Stimulated activated CD4-positive, alpha-beta T cell treated with anti-CD3 and anti-CD28 coated beads, Interleukin-1b, Interleukin-23, amount 100 ng/mL, for 1 hour (primary cell): ENCODE measurements at places on chromosomes 16 and 17.

- no peak for DNase-seq
Observed at GRCh38 chr17:76911299-76912017, 43.3 kb downstream of the MGAT5B start.

DNA sequence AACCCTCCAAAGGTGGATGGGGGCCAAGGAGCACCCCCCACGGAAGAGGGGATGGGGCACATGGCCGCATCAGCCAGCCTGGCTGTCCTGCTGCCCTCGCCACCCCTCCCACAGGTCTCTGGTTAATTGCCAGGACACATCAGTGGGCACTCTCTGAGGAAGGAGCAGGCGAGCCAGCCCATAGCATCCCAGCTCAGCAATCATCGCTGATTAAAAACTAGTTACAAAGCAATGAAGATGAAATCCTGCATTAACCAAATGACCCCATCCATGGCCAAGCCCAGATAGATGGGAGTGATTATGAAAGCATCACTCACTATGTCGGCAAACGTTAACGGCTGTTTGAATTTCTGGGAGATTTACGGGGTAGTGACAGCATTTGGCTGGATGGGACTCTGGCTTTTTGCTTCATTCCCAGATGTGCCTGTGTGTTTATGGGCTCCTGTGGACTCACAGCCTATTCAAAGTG is 45.3 kb downstream of the CCDC182 start:
- no peak for DNase-seq

DNA sequence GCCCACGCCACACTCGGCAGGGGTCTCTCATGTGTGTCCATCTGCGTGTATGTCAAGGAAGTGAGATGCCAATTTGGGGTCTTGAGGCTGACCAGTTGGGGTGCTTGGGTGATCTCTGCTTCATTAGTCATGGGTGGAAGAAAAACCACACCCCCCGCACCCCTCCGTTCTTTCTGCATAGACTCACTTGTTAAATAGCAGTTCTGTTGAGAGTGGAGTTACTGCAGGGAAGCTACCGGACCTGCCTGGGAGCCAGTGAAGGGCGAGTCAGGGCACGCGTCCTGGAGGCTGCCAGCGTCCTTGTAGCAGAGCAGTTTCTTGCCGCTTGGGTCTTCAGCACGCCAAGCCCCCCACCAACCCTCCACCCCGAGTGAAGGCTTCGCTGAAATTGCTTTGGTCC is 8.5 kb downstream of the SNN start:
- no peak for DNase-seq

GRCh38 chr16:30782486-30783279 is 4.3 kb downstream of the ZNF629 start:
- no peak for DNase-seq

- no peak for DNase-seq
Observed at GRCh38 chr16:49529411-49530045, 155.9 kb downstream of the C16orf78 start.

DNA sequence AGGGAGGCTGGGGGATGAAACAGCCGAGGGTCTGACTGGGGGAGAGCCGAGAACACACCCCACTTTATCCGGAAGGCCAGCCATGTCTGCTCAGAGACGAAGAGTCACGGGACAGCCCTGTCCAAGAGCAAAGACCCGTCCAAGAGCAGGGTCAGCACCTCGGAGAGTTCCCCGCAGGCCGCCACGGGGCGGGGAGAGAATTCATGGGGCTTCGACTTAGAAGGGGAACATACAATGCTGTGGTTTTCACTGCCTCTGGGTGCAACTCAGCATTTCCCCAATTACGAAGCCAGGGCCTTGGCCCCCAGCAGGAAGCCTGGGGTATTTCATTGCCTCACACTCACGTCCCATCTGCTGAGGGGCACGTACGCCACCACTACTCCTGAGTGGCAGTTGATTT is 59.3 kb downstream of the JPH3 start:
- no peak for DNase-seq

GRCh38 chr17:48540213-48540612 is 4.7 kb downstream of the HOXB2 start:
- DNase-seq: no peak

- no peak for DNase-seq
Observed at GRCh38 chr16:75256059-75256571, 4.7 kb upstream of the BCAR1 start.

DNA sequence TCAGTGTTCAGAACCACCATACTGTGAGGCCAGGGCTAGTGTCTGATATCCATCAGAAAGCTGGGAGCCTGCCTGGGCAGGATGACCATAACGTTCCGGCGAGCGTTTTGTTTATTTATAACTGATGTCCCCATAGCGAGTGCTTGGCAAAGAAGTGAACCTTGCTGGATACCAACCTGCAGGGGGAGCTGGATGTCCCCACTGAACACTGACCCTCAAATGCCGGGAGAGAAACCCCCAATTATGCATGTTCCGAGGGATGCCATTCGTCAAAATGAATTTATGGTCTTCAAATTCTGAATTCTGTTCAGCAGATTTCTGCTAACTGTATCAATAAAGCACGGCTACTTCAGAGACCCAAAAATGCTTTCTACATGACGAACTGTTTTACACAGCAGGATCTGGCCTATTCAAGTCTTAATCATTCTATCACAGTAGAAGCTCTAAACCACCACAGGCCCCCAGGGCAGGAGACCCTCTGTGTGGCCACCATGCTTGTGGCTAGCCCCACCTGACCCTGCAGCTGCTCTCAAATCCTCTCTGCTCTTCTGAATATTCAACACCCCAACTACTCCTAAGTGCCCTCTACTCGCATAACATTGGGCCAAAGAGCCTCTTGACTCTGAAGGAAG is 15.2 kb downstream of the MED24 start:
- DNase-seq: no peak

DNA sequence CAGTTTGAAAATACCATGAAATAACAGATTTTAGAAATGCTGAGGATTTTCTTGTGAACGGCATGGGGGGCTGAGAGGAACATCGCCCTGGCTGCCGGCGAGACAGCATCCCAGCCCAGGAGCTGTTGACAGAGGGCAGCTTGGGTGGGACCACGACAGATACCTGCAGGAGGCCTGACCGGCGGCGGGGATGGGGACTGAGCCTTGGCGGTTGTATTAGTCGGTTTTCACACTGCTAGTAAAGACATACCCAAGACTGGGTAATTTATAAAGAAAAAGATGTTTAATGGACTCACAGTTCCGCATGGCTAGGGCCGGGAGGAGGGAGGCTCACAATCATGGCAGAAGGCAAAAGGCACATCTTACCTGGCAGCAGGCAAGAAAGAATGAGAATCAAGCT is 82.3 kb upstream of the DNAH17 start:
- no peak for DNase-seq

GRCh38 chr16:51524555-51525373 is 373.7 kb upstream of the SALL1 start:
- no peak for DNase-seq

DNA sequence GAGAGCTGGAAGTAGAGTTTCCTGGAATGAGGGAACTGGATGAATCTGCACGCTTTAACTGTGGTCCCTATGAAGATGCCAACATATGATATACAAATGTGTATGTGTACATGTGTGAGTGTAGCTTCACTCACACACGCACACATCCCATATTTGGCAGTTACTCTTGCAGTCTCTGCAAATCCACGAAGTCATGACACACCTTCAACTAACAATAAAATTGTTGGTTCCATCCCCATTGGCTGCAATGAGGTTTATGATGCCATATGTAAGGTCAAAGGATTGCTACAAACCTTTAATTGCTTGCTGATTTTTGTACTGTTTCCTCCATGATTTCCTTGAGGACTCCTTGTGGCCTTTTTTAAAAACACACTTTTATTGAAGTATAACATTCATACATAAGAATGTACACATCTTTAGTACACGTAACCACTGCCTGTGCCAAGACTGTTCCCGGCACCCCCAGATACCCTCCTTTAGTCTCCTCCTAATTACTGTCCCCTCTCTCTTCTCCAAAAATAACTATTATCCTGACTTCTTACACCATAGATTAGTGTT is 22.0 kb downstream of the MYO1D start:
- no peak for DNase-seq

DNA sequence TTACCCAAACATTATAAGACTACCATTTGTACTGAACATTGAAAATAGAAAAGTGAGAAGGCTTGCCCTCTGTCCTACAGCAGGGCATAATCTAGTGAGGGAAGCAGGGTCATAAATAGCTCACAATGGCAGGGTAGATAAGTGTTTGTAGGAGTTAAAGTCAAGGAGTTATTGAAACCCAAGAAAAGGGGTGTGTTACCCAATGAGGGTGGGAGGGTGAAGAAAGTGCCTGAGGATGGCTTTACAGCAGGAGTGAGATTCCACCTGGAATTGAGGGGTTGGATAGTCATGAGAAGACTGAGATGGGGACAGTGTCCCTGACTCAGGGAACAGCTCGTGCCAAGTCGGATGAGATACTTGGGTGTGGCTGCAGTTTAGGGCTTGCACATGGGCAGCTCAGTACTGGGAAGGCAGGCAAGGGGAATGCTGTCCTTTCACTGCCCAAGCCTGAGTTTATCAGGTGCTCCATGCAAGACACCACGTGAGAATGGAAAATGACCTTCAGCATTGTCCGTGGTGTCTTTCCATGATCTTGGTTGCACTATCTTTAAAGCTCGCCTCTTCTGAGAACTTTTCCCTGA is 393.2 kb upstream of the MAF start:
- DNase-seq: no peak

DNA sequence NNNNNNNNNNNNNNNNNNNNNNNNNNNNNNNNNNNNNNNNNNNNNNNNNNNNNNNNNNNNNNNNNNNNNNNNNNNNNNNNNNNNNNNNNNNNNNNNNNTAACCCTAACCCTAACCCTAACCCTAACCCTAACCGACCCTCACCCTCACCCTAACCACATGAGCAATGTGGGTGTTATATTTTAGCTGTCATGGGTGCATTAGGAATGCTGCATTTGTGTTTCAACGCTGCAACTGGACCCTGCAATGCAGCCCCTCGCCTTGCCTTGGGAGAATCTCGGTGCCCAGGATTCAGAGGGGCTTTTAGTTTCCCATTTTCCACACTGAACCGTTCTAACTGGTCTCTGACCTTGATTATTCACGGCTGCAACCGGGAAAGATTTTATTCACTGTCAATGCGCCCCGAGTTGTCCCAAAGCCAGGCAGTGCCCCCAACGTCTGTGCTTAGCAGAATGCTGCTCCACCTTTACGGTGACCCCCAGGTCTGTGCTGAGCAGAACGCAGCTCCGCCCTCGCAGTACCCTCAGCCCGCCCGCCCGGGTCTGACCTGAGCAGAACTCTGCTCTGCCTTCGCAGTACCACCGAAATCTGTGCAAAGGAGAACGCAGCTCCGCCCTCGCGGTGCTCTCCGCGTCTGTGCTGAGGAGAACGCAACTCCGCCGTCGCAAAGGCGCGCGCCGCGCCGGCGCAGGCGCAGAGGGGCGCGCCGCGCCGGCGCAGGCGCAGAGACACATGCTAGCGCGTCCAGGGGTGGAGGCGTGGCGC is 43.3 kb downstream of the POLR3K start:
- DNase-seq: no peak

DNA sequence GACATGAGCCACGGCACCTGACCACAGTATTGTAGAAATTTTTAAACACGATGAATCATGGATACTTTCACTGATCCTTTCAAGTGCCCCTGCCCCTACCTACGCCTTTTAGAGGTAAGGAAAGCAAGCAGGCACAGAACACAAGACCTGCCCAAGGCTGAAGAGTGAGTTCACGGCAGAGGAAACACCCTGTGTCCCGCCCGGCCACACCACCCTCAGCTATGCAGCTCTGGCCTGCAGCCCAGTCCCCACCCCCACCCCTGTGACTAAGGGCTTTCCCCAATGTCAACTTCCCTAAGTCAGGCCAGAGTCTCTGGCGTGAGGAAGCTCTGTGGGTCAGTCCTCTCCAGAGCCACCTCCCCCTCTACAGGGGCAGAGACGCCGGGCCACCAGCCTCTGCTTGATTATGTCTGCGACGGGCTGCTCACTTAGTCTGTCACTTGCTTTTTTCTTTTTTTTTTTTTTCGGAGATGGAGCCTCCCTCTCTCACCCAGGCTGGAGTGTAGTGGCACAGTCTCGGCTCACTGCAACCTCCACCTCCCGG is 8.4 kb downstream of the SLC16A5 start:
- DNase-seq: no peak

DNA sequence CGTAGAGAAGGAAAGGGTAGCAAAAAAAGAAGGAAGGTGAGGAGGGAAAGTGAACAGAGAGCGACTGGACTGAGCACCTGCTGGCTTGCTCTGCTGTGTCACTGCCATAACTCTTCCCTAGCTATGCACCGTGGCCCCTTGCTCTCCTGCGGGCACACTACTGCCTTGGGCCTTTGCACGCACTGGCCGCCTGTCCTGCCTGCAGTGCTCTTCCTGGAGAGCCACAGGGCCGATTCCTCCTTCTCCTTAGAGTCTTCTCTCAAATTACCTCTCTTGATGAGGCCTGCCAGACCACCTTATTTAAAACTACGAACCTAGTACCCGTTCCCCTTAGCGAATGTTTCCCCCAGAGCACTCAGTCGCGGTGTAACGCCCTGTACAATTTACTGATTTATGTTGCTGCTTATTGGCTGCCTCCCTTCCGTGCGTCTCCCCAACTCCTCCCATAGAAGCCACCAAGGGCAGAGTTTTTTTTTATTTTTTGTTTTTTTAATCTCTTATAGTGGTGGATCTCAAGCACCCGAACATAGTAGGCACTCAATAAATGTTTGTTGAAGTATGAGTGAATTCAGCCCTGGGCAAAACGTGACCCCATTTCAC is 70.3 kb downstream of the RAI1 start:
- DNase-seq: no peak

- no peak for DNase-seq
Observed at GRCh38 chr17:27525836-27526603, 69.8 kb downstream of the KSR1 start.

DNA sequence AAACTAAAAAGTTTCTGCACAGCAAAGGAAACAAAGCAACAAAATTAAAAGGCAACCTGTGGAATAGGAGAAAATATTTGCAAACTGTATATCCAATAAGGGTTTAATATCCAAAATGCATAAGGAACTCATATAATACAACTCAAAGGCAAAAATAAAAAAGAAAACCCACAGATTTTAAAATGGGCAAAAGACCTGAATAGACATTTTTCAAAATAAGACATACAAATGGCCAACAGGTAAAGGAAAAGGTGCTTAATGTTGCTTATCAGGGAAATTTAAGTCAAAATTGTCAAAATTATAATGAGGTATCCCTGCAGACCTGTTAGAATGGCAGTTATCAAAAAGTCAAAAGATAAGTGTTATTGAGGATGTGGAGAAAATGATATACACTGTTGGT is 133.5 kb upstream of the CACNG5 start:
- no peak for DNase-seq

DNA sequence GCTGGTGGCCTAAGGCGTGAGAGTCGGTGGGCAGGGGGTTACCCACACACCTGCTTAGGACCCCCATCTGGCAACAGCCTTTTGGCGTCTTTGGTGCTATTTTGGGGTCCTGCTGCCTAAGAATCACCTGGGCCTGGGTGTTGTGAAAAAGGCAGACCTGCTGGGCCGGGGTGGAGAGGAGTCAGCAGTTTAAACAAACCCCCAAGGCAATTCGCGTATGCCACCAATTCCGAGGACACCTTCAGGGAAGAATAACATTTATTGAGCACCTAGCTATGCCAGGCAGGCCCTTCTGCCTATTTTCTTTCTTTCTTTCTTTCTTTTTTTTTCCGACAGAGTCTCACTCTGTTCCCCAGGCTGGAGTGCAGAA is 53.9 kb upstream of the TOB1 start:
- no peak for DNase-seq

GRCh38 chr17:9273428-9274391 is 252.4 kb downstream of the NTN1 start:
- DNase-seq: no peak
